ENCODE measurements at places on chromosomes 12 and 14.

GRCh38 chr12:21073822-21074460, 57.1 kb upstream of the SLCO1B1 start:
- DNase-seq, result no peak

GRCh38 chr14:103735022-103735421, 19.4 kb downstream of the ZFYVE21 start:
- DNase-seq, result no peak

GRCh38 chr12:102343361-102344121, 136.8 kb downstream of the IGF1 start:
- DNase-seq, result no peak

- DNase-seq, result no peak
Observed at GRCh38 chr12:96171905-96172304, 22.3 kb upstream of the ELK3 start.

GRCh38 chr14:101040538-101041442, 137.3 kb upstream of the RTL1 start:
- no peak for DNase-seq

DNA sequence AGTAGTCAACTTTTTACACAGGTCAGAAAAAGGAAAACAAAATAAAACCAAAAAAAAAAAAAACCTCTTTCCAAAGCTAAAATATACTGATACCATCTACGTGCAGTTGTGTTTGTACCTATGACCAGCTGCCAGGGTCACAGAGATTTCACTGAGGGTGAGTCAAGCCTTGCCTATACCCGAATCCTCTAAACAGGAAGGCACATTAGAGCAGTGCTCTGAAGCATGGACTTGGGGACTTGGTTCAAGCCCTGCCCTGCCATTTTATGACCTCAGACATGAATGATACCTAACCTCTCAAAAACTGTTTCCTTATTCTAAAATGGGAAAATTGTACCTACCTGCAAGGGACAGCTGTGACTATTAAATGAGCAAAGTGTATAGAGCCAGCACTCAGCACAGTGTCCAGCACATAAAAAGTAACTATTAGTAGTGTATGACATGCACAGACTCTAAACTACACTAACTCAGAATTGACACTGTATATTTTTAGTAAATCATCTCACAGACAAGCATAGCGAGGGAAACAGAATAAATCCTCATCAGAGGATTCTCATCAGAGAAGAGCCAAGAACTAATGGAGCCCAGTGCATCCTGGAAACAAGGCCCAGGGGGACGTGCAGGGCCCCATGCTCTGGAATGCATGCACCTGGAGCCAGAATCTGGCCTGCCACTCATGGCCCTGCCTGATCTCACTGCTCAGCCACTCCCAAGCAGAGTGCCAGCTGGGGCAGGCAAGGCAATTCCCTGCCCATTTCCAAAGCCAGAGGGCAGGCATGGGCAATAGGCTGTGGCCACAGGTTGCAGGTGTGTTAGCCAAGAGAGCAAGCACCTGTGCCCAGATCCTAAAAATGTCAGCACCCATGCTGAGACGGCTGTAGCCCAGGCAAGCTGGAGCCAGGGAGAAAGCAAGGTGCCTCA, 57.0 kb downstream of the NT5DC3 start:
- no peak for DNase-seq

- DNase-seq, result no peak
Observed at GRCh38 chr14:96267916-96268315, 11.9 kb downstream of the BDKRB1 start.

DNA sequence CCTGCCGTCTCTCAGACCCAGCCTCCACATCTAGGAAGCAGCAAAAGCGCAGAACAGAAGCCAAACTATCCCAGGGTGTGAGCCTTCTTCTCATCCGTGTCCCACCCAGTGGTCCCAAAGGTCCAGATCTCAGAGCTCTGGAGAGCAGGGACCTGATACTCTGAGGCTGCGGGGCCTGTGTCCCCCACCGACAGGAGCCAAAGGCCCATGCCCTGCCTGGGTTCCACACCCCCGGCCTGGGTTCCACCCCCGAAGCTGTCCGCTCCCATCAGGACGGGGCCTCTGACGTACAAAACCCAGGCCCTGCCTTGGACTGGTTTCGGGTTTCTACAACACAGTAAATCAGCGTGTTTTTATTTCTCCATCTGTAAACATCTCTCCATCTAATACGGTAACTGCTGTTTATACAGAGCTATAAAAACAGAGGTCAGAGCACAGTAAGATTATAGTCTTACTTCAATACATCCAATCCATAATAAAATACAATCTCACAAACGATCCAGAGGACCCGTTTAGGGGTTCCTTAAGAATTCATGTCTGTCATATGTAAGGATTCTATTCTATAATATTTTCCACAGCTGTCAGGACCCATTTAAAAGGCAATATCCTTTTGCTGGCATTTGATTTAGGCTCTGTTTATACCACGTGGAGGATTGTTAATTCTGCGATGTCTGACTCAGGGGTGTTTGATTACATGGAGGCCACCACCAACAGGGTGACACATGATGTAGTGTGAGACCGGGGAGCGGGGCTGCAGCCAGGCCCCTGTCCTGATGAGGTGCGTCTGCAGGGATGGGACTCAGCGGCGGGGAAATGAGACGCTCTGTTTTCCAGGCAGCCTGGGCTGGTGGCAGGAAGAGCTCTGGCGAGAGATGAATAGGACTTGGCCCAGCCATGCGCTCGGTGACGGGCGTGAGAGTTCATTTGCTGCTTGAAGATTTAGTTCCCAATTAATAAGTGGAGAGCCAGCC, 110.3 kb downstream of the DICER1 start:
- no peak for DNase-seq

DNA sequence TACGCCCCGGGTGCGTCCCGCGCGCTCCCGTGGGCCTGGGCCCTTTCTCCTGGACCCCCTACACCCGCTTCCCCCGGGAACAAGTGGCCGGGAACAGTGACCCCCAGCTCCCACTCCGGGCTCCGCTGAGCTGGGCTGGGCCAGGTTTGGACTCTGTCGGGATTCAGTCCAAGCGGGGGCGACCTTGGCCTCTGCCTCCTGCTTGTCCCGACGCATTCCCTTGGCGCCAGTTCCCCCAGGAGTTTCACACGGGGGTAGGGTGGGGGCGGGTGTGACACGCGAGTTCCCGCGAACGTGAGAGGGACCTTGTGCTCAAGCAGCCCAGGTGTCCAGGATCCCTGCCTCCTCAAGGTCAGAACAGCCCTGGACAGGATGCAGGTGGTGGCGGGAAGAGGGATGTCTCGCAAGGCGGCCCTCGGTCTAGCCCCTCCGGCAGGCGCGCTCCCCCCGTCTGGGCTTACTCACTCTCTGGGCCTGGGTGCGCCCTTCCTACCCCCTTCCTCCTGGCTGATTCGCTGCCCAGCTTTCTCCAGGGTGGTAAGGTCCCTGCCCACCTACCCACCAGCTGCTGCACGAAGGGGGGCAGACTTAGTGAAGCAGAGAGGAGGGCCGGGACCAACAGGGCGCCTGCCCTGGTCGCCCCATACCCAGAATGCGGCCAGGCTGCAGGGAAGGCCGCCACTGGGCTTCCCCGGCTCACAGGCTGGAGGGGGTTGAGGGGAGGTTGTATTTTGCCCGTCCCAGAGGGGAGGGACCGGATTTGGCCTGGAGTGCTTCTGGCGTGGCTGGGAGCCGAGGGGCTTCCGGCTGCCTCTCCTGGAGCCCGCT, 862 bp downstream of the CRIP2 start:
- peak; percentile 73 for DNase-seq

- DNase-seq, result no peak
Observed at GRCh38 chr12:38507839-38508238, 191.3 kb downstream of the ALG10B start.

DNA sequence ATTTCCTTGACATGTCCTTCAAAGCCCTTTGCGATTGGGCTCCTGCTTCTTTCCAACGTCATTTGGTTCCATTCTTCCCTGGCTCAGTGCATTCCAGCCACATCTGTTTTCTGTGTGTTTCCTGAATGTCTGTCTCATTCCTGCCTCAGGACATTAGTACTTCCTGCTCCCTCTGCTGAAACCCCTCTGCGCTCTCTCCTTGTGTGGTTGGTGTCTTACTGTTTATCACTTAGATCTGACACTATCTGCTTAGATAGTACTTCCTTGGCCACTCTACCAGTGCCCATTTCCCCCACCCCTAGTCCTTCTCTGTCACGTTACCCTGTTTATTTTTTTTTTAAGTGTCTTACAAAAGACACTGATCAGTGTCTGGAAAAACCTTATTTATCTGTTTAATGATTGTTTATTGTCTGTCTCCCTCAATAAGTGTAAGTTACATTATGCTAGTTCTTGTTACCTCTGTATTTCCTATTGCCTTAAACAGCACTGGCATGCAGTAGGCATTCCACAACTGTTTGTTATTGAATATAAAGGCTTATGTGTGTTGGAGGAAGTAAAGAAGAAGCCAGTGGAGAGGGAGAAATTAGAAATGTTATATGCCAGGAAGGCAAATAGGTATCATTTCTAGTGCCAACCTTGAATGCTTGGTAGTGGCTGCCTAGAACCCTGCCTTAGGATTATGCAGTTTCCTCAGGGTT, 21.5 kb downstream of the DYRK2 start:
- no peak for DNase-seq

- DNase-seq, result no peak
Observed at GRCh38 chr14:74616507-74616906, 4.5 kb upstream of the LTBP2 start.

- DNase-seq, result no peak
Observed at GRCh38 chr12:45720069-45720468, 9.4 kb upstream of the ARID2 start.

DNA sequence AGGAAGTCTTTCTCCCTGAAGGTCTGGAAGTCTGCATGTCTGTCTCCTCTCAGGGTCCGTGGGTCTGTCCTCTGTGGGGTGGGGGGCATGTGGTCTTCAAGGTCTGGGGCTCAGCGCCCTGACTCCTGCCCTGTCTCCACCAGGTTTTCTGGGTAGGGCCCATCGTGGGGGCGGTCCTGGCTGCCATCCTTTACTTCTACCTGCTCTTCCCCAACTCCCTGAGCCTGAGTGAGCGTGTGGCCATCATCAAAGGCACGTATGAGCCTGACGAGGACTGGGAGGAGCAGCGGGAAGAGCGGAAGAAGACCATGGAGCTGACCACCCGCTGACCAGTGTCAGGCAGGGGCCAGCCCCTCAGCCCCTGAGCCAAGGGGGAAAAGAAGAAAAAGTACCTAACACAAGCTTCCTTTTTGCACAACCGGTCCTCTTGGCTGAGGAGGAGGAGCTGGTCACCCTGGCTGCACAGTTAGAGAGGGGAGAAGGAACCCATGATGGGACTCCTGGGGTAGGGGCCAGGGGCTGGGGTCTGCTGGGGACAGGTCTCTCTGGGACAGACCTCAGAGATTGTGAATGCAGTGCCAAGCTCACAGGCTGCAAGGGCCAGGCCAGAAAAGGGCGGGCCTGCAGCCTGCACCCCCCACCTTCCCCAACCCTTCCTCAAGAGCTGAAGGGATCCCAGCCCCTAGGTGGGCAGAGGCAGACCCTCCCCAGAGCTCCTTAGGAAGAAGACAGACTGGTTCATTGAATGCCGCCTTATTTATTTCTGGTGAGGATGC, 3.4 kb downstream of the AQP5 start:
- no peak for DNase-seq

- no peak for DNase-seq
Observed at GRCh38 chr12:108338915-108339657, at the start of gene CMKLR1. Gene CMKLR1 (minus strand): TSS chr12:108339311. CDS start chr12:108293591, 45,720 bp downstream.

- DNase-seq, result no peak
Observed at GRCh38 chr12:103279444-103279843, 216.3 kb downstream of the C12orf42 start.

DNA sequence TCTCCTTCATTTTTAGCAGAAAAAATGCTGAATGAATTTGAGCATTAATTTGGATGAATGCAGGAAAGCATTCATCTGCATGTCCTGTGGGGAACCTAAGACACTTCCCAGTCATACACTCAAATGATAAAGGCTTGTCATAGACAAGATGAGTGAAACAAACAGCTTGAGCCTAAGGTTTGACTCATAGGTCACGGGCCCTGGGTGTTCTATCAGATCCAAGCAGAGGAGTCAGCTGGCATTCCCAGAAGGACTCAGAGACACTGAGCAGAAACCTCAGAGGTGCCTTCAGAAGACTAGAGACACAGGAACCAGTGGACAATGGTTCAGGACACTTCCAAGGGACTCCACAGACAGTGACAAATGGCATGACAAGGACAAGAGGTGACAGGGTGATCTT, 183.9 kb downstream of the NTF3 start:
- DNase-seq, result no peak

DNA sequence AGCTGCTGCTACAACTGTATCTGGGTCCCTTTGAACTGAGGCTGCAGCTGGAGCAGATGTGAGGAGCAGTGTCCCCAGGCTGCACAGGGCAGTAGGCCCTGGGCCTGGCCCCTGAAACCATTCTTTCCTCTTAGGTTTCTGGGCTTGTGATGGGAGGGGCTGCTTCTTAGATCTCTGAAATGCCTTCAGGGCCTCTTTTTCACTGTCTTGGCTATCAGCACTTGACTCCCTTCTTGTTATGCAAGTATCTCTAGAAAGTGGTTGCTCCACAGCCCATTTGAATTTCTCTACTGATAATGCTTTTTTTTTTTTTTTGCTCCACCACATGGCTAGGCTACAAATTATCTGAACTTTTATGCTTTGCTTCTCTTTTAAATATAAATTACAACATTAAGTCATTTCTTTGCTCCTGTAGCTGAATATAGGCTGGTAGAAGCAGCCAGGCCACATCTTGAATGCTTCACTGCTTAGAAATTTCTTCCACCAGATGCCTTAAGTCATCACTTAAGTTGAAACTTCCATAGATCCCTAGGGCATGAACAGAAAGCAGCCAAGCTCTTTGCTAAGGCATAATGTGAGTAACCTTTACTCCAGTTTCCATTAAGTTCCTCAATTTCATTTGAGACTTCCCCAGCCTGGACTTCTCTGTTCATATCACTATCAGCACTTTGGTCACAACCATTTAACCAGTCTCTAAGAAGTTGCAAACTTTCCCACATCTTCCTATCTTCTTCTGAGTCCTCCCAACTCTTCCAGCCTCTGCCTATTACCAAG, 41.1 kb downstream of the ACSM4 start:
- no peak for DNase-seq

- DNase-seq, result no peak
Observed at GRCh38 chr12:104439137-104439536, 17.6 kb upstream of the CHST11 start.

GRCh38 chr12:93368766-93369165, 9.0 kb upstream of the NUDT4 start:
- DNase-seq, result no peak
